ENCODE measurements at places on chromosomes 7 and 10.
A peak's percentile ranks its signal among the peaks of the same experiment; 100 is the strongest.

- no peak for DNase-seq
Observed at GRCh38 chr7:110484356-110484755, 606.6 kb upstream of the LRRN3 start.

DNA sequence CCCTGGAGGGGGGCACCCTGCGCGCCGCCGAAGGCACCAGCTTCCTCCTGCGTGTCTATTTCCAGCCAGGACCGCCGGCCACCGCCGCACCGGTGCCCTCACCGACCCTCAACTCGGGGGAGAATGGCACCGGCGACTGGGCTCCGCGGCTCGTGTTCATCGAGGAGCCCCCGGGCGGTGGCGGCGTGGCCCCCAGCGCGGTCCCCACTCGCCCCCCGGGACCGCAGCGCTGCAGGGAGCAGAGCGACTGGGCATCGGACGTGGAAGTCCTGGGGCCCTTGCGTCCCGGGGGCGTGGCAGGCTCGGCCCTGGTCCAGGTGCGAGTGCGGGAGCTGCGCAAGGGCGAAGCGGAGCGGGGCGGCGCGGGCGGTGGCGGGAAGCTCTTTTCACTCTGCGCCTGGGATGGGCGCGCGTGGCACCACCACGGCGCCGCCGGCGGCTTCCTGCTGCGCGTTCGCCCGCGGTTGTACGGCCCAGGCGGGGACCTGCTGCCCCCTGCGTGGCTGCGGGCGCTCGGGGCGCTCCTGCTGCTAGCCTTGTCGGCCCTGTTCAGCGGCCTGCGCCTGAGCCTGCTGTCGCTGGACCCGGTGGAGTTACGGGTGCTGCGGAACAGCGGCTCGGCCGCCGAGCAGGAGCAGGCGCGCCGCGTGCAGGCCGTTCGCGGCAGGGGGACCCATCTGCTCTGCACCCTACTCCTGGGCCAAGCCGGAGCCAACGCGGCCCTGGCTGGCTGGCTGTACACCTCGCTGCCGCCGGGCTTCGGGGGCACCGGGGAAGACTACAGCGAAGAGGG is 594 bp downstream of the CNNM1 start:
- no peak for DNase-seq

DNA sequence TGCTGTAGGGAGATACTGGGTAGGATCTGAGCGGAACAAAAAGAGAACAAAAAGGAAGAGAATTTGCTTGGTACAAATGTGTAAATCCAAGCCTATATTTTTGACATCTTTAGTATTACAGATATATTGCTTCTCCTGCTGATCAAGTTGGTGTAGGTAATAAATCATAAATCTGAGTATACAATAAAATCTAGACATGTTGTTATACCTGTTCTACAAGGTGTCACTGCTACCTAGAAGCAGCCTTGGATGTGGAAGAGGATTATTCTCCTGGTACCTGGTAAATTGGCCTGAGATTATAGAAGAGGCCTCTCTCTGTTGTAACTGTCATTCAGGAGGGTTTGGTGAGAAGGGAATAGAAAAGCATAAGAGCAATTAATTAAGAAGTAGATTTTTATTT is 89.9 kb upstream of the LSM8 start:
- no peak for DNase-seq

GRCh38 chr10:618229-618989 is 71.1 kb downstream of the DIP2C start:
- DNase-seq: no peak

DNA sequence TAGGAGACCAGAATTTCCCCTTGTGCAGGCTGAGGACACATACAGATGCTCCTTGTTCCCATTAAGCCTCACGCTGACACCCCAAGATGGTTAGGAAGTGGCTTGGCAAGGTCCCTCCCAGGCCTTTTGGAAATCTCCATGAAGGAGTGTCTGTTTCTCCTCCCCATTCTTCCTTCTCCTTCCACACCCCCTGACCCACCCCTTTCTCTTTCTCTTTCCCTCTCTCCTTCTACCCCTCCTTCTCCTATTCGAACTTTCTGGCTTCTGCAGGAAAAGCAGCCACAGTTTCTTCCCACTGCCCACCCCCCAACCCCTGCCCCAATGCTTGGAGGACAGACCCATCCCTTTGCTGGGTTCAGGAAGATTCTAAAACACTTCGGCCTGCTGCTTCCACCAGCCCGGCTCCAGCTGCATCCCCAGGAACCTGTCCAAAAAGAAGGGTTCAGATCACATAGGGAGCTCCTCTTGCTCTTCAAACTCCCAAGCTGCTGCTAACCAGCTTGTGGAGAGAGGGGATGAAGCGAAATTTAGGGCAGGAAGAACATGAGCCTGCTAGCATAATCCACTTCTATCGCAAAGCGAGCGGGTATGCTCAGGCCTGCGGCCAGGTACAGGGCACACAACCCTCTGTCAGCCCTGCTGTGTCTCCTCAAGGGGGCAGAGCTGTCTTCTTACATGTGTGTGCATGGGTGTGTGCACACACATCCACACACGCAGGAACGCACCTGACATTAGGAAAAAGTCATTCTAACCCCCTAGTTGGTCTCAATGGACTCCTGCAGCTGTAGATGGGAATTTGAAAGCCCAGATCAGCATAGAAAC is 80.4 kb downstream of the PPP1R3C start:
- no peak for DNase-seq

GRCh38 chr7:156903232-156903909 is 10.4 kb upstream of the LMBR1 start:
- DNase-seq: no peak

DNA sequence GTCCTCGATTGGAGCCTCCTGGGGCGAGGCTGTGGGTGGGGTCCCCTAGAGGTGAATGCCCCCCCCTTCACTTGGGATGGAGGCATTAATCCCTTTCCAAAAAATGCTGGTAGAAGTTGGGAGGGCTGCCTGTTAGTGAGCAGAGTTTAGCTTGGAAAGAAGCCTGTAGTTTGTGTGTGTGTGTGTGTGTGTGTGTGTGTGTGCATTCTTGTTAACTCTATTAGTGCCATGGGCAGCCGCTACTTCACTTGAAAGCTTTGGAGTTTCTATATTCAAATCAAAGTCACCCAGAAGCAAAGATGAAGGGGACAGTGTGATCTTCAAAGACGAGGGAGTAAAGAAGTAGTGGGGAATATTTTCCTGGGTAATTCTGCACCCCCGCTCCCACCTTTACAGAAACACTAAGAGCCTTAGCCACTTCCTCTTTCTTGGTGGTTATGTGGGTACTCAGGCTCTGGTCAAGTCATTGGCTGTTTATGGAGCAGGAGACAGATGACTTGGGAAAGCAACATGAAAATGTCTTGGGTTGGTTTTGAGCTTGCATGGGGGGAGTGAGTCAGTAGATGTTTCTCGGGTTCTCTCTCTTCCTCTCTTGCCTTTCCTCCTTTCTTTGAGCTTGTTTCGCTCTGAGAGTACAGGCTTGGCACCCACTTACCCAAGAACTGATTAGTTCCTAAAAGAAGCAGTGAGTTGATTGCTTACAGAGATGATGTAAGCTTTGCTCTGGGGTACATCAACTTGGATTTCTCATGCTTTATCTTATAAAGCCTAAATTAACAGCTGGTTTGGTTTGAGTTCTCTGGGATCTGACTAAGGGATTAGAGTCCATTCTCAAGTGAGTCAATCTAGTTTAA is 35.9 kb downstream of the TCF7L2 start:
- DNase-seq: peak; percentile 4

- DNase-seq: no peak
Observed at GRCh38 chr10:17077346-17077781, 52.2 kb downstream of the CUBN start.

DNA sequence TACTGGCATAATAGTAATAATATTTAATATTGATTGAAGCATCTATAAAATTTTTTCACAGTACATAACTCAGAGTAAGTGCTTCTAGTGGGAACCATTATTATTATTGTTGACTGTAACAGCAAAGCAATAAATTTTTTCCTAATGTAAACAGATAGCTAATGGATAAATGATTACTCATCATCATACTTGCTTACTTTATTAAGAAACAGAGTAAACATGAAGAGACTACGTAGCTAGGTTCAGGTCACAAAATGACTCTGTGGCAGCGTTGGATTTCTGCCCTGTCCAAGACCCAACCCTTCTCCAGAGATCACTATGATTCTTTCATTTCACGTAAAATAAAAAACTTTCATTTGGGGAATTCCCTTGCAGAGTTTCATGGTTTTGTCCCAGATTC is 8.3 kb upstream of the ABCB5 start:
- no peak for DNase-seq

- DNase-seq: no peak
Observed at GRCh38 chr10:64731016-64731415, 1209.8 kb downstream of the REEP3 start.

DNA sequence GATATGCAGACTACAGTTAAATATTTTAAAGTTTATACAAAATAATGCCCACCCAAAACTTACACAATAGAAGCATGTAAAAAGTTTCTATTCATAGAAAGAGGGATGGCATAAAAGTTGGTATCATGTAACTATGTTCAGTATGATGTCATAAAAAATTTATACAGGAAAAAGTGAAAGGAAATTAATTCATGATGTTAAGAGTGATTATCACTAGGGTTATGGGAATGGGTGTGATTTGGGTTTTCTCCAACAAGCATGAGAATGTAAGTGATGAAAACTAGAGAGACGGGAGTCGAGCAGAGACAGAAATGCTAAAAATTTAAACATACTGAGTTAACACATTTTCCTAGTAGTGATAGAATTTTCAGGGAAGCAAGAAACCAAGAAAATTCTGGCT is 52.7 kb downstream of the GDI2 start:
- DNase-seq: no peak

- DNase-seq: no peak
Observed at GRCh38 chr7:81873559-81873958, 103.7 kb upstream of the HGF start.

GRCh38 chr10:127887541-127888415 is 5.0 kb downstream of the CLRN3 start:
- DNase-seq: no peak

- DNase-seq: no peak
Observed at GRCh38 chr10:3861795-3862194, 76.8 kb upstream of the KLF6 start.

DNA sequence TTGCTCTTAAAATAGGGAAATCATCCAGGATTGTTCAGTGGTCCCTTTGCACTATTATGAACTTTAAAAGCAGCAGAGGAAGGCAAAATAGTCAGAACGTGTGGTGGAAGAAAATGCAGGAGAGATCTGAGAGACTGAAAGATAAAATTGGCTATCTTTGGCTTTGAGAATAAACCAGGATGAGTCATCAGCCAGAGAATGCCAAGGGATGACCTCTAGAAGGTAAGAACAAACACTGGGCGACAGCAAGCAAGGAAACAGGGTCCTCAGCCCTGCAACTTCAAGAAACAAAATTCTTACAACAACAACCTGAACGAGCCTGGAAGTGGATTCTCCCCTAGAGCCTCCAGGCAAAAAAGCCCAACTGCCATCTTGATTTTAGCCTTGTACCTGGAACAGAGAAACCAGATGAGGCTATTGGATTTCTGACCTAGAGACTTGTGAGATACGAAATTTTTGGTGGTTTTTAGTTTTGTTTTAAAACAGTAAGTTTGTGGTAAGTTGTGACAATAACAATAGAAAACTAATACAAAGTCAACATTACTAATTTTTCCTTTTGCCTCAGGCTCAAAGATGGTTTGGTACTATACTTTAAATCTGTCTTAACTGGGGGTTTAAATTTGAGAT is 130.2 kb upstream of the CNTNAP2 start:
- no peak for DNase-seq

DNA sequence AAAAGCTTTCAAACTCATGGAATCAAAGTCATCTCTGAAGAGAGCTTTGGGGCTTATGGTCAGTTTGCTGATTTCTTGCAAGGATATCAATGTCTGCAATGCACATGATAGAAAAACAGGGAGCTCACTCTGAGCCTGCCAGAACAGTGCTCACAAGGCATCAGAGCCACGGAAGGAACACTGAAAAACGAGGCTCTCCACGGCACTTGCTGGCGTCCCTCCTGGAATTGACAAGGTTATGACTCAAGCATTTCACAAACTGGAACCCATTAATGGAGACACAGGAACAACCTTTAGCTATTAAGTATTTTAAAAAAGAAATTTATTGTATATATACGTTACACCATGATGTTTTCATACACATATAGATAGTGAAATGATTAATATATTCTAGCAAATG is 266.3 kb downstream of the KCND2 start:
- DNase-seq: no peak

DNA sequence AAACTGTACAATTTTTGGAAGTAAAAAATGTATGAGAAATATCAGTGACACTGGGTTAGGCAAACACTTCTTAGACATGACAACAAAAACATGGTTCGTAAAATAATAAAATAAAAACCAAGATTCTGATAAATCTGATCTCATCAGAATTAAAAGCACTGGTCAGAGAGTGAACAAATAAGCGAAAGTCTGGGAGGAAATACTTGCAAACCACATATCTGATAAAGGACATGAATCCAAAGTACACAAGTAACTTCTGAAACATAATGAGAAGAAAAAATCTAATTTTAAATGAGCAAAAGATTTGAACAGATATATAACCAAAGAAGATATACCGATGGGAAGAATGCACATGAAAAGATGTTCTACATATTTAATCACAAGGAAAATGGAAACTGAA is 91.5 kb downstream of the RTKN2 start:
- DNase-seq: no peak

- no peak for DNase-seq
Observed at GRCh38 chr10:128185627-128186026, 59.4 kb upstream of the MKI67 start.

DNA sequence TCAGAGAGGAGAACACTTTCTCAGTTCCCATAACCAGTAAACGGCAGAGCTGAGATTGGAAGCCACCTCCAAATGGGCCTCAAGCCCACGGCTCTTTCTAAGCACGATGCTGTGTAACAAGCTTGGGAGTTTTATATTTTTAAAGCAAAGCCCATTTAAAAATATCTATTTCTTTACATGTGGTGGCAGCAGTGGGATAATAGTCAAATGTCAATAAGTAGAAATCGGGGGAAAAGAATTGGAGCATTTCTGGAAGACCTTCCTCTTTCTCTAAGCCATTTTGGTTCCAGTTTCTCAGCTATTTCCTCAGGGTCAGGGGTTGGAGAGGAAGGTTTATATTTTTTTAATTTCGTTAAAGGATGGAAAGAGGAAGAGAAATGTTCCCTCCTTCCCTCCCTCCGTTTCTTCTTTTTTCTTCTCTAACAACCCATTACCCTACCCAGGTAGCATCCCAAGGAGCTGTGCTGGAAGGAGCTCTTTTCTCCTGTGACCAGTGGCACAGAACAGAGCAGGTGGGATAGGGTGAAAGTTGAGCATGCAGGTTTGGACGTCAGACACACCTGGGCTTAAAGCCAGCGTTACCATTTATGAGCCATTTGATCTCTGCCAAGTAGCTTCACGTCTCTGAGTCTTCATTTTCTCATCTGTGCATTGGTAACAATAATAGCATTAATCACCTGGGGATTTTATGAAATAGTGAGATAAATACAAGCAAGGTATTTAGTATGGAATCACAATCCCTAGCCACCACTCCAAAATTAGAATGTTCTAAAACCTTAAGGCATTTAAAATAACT is 515.7 kb downstream of the RPS24 start:
- no peak for DNase-seq

DNA sequence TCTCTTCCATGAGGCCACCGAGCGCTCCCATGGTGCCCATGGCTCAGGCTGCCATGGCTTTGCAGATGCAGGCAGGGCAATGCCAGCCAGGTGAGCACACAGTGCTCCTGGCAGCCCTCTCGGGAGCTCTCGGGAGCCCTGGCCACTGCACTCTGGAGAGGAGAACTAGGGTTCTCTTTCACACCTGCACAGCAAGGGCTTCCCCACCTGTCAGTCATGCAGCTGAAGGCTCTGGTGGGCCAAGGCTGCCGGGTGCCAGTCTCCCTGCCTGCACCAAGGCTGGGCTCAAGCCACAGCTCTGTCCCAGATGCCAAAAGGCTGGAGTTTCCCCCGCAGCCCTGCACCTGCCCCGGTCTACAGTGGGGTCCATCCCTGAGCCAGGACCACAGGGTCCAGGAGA is 32.6 kb downstream of the NUDT1 start:
- no peak for DNase-seq
